ENCODE measurements at places on chromosomes 16 and 17.

GRCh38 chr17:82941021-82942001 is 101.5 kb upstream of the ZNF750 start:
- DNase-seq = no peak

- DNase-seq = no peak
Observed at GRCh38 chr17:78535273-78536197, 41.7 kb downstream of the DNAH17 start.

DNA sequence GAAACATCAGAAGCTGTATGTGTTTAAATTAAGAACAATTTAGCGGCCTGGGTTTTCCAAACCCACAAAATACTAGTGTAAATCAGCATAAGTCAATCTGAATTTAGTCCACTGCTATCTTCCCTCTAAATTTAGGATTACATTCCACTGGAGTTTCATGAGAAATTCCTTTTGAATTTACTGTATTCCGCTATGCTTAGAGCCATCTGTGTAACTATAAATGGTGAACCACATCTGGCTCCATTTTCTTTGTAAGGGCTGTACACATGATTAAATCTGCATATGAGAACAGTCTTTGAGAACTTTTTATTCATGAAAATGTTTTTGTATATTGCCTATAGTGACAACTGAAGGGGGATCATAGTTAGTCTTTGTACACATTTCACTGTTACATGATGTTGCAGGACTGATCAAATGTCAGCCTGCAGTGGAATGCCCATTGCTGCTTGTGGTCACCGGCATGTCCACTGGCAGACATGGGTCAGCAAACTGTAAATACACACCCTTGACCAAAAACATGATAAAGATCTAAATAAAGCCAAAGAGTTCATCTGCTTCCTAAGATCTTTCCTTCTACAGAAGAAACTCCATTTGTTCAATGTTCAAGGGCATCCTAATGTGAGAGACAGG is 36.8 kb downstream of the RPGRIP1L start:
- no peak for DNase-seq

DNA sequence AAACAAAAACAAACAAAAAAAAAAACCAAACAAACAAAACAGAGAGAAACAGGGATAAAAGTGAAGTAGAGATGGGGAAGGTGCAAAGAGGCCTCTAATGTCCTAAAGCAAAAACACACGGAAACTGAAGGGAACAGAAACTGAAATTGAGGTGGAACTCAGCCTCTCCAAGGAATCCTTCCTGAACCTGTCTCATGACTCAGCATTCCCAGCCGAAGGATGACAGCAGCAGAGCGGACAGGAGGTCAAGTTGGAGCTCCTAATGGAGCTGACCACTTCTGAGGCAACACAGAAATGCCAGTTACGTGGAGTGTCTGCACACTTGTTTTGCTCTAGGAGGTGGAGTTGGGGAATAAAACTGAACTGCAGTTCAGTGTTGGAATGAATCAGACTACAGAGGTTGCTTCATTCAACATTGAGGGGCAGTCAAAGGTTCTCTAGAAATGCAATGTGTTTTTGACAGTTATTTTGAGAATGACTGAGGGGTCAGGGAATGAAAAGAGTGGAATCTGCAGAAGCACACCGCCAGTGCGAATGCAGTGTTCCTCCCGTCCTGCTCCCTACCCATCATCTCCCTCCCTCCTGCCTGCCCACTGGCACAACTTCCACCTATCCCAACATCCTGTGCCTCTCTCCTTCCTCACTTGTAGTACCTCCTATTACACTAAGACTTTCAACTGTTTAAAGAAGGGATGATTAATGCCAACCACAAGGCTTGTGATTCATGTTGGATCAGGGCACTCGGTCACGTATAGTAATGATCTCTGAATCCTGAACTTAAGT is 6.3 kb downstream of the UBE2O start:
- peak; percentile 38 for DNase-seq

- no peak for DNase-seq
Observed at GRCh38 chr17:44792276-44792675, 33.5 kb downstream of the ADAM11 start.

DNA sequence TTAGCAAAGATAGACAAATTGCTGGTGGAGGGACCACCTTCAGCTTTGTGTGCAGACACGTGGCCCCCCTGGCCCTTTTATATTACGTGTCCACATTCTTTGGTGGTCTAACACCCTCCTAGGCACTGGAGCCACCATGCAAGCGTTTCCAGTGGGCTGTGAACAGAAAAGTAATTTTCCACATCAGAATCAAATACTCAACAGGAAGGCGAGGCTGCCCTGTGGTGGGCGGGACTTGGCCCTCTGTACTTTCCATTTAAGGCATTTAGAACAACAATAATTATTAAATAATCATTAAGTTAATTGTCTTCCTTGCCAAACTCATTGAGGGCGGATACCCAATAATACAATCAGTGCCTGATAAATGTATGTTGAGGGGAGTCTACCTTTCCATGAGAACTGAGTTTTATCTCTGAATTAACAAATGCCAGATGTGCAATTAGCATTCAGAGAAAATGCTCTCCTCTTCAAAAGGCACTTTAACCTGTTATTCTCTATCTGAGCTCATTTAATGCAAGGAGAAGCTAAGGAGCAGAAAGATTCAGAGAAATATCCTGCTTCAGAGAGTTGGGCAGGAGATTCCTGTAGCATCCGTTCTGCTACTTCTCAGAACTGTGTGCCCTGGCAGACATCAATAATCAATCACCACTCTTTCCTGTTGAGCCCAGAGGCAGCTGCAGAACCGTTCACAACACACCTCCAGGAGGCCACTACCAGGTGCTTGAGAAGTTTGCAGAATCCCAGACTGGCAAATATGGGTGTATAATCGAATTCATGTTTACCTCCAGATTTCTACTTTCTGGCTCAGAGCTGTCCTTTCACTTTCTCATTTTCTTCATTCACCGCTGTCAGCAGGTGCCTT is 109.4 kb downstream of the CMIP start:
- DNase-seq = no peak

DNA sequence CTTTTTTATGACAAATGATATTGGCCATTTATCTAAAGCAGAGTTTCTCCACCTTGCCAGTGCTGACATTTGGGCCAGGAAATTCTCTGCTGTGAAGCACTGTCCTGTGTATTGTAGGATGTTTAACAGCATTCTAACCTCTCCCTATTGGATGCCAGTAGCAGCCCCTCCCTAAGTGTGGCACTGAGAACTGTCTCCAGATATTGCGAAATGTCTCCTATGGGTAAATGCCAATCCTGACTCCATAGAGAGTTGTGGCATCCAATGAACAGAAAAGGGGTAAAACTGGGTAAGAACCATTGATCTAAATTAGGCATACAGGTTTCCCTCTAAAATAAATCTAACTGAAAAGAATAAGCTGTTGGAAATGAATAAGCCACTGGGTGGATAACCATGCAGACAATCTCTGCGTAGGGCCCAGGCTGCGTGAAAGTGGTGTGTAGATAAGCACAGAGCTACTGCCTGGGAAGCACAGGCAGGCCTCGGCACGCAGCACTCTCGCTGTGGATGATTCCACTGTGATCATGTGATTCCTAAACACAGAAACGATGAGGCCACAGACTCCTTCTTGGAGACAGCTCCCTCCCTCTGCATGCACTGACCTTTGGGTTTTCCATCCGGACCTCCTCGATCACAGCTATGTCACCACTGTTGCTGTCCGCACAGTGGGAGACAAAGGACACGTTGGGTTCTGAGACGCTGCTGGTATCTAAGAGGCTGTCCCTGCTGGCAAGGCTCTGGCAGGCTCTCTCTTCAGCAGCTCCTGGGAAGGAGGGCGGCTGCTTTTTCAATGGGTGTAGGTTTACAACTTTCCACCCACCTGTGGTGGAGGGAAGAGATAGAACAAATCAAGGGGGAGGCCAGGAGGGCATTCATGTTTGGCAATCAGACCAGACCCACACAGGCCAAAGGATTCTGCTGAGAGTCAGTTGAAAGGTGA is 44.1 kb downstream of the GTF3C1 start:
- DNase-seq = no peak

- DNase-seq = no peak
Observed at GRCh38 chr17:83132251-83133081, 53.1 kb downstream of the METRNL start.

GRCh38 chr16:24921229-24921628 is 75.5 kb downstream of the SLC5A11 start:
- no peak for DNase-seq

DNA sequence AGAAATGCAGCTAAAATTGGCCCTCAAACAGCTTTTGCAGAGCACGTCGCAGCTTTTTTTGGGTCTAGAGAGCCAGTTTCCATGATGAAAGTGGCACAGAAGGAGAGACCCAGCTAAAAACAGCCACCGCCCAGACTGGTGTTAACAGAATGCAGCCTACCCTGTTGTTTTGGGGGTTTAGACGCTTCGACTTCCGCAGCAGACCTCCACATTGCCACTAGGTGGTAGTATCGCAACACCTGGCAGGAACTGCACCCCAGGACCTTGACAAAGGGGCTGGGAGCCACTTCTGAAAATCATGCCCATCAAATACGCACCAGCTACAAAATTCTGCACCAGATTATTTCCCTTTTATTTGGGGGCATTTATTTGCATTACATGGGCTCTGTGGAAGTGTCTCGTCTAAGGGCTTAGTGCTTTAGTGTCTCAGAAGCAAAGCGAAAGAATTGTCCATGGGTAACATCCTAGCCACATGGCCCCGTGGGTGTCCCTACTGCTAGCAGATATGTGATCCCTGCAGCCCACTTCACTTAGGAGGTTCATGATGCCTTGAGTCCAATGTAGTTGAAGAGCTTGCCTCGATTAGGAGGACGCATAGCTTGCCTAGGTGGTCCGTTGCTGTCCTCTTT is 167.1 kb downstream of the HAPSTR1 start:
- peak; percentile 65 for DNase-seq

- no peak for DNase-seq
Observed at GRCh38 chr16:84055366-84055765, 12.8 kb upstream of the SLC38A8 start.

DNA sequence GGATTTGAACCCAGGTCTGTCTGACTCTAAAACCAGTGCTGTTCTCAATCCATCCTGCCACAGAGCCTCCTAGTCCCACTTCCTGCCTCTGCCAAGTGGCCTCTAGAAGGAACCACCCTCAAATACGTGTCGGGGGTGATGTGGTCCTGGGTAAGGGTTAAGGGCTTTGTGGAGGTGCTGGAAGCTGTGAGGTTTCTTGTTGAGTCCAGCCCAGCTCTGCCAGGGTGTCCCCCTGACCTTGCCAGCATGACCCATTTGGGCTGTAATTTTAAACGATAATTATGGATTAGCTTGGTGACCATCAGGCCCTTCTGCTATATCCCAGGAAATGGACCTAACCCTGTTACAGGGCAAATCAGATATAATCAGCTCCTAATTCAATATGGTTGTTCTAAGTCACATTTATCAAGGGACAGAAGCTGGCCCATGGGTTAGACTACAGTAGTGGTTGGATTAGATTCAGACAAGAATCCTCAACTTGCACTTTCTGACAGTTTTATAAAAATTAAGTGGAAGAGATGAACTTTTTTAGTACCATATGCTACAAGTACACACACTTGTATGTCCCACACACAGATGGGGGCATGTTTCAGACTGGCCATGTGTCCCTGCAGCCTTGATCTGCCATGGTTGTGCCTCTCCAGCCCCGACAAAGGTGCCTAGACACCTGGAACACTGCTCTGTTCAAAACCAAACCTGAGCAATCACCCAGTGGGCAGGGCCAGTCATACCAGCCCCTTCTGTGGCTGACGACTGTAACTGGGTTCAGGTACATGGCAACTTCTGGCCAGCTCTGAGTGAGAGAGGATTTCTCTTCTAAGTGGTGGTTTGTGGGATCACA is 48.0 kb downstream of the SMPD3 start:
- DNase-seq = no peak

DNA sequence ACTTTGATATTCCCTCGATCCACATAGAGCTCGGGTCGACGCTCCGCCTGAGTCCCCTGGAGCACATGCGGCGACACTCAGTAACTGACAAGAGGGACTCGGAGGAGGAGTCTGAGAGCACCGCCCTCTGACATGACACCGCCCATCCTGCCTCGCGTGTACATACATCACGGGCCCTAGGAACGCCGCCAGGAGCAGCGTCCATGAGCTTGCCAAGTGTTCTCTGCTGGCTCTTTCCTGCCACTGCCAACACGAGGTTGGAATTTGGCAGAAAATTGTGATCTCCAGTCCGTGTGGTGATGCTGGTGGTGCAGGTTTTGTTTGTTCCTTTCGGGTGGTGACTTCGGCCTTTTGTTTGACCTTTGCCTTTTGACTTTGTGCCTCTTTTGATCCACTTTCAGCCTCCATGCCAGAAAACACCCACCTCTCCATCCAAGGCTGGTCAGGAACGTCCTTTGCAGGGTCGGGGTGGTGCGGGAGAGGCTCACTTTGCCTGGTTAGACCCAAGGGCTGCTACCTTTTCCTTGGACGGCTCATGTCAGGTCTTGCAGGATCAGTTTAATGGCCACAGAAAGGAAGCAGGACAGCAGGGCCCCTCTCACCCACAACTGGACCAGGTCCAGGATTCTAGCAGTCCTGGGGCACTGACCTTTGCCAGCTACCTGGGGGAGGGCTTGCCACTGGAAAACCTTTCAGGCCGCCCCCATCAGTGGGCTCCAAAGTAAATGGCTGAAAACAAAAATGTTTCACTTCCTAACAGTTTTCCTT is 27.6 kb downstream of the ELAC2 start:
- peak; percentile 98 for DNase-seq

DNA sequence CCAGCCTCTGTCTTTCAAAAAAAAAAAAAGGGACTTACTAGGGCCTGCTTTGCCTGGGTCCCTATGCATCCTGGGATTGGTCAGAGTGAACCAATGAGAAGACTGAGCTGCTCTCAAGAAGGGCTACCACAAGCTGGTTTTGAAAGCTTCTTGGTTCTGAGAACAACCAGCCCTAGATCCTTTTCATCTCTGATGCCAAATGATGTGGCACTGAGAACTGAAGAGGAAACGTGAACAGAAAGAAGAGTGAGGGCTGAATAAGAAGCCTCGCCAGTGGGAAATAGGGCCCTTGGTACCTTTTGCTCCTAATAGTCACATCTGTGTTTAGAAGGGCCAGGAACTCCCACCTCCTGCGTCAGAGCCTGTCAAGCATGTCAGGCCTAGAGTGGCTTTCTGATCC is 10.7 kb downstream of the TACO1 start:
- no peak for DNase-seq

DNA sequence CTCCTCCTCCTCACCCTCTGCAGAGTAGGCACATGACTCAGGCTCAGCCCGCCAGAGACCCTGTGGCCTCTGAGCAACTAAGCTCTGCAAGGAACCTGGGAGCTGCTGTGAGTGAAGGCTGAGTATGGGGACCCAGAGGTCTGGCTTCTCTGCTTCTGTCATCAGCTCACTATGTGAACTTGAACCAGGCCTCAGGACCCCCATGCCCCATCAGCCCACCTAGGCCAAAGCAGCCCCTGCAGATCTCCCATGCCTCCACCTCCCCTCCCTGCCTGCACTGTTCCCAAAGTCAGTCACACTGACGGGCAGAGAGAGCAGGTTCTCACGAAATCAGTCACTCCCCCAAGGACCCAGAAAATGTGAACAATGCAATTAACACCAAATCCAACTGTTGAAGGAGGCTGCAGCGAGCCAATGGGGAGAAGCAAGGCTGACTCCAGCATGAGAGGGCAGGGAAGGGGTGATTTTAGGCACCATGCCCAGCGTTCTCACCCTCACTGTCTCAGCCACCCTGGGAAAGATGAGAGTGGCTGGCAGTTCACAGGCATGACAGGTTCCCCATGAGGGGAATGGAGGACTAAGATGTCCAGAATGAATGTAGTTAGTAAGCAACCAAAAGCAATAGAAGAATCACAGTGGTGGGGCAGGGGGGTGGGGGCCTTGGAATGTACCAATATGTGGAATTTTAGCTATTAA is 60.6 kb downstream of the BEAN1 start:
- DNase-seq = no peak
